ENCODE measurements at places on chromosomes 1 and 21.
A peak's percentile ranks its signal among the peaks of the same experiment; 100 is the strongest.

GRCh38 chr1:42013881-42014470, 95.3 kb upstream of the HIVEP3 start:
- DNase-seq: no peak

GRCh38 chr1:33273406-33273805, 17.1 kb downstream of the ZNF362 start:
- DNase-seq: no peak

DNA sequence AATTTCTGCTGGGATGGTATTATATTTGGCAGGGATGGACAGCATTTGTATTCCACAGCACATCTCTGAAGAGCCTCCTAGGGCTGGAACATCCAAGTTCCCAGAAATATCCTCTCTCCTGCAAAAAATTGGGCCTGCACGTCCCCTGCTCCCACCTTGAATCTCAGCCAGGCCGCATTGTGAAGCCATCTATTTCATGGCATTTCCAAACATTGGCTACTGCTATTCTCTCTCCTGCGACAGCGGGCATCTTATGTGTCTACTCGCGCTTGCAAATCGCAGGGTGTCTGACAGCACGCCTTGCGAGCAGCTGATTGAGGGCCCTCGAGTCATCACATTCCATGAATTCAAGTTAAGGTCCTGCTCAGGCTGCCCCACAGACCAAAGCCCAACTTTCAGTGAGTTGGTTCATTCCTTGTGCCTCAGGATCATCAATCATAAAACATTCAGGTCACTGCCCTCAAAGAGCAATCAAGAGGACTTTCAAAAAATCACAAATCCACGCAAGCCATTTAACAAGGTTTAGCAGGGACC, 15.8 kb downstream of the RGS8 start:
- DNase-seq: no peak

DNA sequence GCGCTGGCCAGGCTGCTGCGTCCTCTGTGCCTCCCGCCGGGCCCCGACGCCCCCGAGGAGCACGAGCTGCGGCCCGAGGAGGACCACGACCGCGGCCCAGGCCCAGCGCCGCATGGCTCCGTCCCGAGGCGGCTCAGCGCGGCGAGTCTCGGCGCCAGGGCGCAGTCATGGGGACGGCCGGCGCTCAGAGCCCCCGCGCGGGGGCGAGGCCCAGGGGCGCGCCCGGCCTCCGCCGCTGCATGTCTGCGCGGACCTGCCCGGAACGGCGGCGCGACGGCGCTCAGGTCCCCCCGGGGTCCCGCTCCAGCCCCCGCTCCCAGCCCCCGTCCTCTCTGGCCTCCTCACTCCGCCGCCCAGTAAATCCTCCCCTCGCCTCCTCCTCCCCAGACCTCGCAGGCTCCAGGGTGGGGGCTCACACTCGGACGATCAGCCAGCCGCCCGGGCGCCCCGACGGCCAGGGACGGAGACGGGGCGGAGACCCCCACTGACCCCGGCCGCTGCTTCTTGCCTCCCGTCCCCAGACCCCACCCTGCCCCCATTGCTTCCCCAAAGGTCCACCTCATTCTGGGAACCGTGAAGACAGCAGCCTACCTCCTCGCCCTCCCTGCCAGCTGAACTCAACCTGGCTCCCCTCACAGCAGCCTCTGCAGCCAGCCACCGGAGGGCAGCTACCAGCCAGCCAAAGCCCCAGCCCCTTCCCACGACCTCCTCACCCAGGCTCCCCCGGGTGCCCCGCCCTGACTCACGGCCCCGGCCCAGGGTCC, at the start of gene C1QTNF12:
Gene C1QTNF12 (minus strand): TSS at position 146 of the 764 bp plus-strand sequence. CDS start 32 bp downstream, at position 114.
- DNase-seq: no peak

DNA sequence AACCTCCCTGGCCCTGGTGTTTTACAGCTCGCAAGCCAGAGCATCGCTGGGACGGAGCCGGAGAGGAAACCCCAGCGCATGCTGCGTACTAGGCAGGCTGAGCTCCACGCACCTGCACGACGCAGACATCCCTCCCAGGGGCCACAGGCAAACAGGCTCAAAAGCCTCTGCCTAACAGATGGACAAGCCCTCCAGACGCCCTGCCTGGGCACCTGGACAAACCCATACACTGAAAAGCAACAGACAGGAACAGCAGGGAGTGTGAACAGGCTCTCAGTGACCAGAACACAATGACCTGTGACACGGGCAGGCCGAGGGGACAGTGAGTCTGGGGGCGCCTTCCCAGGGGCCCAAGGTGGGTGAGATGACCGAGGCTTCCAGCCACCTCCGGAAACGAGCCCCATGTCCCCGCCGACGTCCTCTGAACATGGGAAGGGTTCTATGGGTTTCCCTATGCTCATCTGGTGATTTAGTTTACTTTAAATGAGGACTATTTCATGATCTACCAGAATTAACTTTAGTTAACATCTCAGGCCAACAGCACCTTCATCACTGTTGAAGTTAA, 40.3 kb downstream of the NPHP4 start:
- no peak for DNase-seq

DNA sequence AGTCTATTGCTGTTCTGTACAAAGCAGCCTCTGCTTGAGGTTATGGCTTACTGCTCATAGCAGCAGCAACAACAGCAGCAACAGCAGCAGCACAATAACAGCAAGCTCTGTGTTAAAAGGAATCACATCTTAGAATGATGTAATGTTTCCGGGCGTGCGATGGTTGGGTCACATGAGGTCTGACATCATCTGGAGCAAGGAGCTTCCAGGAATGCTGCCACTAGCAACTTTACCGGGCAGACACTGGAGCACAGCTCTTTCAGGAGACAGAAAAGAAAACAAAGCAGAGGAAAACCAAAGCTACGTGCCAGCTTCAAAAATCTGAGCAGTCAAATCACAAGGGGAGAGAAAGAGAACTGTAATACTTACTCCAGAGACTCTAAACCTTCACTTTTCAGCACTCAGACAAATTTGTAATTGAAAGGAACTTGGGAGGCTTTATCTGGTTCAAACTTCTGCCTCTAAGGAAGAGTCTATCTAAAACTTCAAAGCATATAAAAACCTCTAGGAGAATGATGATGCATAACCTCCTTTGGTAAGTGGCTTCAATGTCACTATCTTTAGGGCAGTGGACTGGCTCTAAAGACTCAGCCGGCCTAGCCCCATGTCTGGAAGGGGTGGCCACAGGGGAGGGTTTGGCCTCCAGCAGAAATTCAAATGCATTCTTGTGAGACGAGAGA, 28.3 kb upstream of the RAB3GAP2 start:
- DNase-seq: no peak

GRCh38 chr1:197467881-197468280, 199.8 kb downstream of the CRB1 start:
- no peak for DNase-seq

- DNase-seq: no peak
Measured at GRCh38 chr1:204171751-204172178, 5.6 kb upstream of the REN start.

- DNase-seq: no peak
Measured at GRCh38 chr1:153364156-153364555, 6.5 kb downstream of the S100A9 start.

- no peak for DNase-seq
Measured at GRCh38 chr1:174040387-174040786, 18.2 kb upstream of the RC3H1 start.

GRCh38 chr1:210330279-210330866, 1.7 kb downstream of the HHAT start:
- DNase-seq: no peak

- no peak for DNase-seq
Measured at GRCh38 chr1:40291293-40291692, 25.8 kb downstream of the COL9A2 start.

DNA sequence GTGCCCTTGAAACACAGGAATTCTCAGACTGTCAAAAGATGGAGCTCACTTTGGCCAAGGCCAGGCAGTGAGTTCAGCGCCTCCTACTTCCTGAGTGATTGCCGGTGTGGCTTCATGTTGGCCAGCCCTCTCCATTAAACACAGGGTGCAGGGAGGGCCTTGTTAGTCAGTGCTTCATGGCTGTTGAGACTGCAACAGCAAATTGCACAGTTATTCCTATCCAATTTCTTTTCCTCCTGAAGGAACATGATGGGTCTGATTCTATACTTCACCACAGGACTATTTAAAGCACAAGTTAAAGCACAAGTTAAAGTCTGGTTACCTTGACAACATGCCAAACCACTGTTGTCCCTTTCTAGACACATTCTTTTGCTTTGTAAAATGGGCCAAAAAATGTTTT, 156.6 kb downstream of the SIPA1L2 start:
- DNase-seq: no peak

GRCh38 chr1:208513799-208514198, 269.6 kb upstream of the PLXNA2 start:
- no peak for DNase-seq

- DNase-seq: no peak
Measured at GRCh38 chr21:34266351-34266750, 97.5 kb upstream of the KCNE2 start.

DNA sequence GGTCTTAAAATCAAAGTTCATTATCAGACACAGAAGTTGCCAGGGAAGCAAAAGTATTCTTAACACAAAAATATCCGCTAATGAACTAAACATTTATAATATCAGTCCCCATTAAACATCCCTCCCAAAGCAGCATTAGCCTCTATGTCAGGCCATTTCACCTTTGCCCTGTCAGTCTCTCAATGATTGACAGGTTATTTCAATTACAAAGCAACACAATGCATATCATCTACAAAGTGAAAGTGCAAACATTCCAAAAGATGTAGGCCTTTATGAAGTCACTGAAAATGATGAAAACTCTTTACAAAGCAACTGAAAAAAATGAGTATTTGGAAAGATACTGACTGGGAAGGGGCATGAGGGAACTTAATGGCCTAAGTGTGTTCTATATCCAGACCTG, 14.1 kb downstream of the ENAH start:
- DNase-seq: no peak

- DNase-seq: no peak
Measured at GRCh38 chr1:18883636-18884418, 18.5 kb downstream of the ALDH4A1 start.

DNA sequence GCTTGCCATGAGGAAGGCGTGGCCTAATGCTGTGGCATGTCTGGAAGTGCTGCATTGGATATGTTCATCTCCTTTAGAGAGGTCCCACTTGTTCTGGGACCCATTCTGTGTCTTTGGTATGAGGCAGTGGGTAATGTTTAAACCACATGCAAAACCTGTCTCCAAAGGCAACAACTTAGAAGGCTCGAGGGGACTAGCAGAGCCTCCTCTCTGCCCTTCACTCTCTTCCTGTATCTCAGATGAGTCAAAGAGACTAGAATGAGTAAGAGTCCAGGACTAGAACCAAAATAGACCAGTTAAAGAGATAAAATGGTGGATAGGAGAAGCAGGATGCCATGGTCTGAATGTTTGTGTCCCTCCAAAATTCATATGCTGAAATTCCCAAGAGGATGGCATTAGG, 220.8 kb upstream of the KIAA0040 start:
- no peak for DNase-seq

DNA sequence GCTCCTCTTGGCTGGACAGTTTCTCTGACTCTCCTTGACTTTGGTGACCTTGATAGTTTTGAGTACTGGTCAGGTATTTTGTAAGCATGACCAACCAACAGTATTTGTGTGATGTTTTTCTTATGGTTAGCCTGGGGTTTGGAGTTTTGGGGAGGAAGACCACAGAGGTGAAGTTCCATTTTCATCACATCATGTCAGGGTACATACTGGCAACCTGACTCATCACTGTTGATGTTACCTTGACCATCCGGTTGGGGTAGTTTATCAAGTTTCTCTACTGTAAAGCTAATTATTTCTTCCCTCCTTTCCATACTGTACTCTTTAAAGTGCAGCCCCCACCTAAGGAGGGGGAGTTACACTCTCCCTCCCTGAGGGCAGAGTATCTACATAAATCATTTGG, 13.4 kb downstream of the OSCP1 start:
- DNase-seq: no peak

- DNase-seq: no peak
Measured at GRCh38 chr1:53014791-53015507, 47.1 kb upstream of the PODN start.

GRCh38 chr1:227563324-227564201, at the start of gene ZNF678:
Gene ZNF678, plus strand, starts transcription at chr1:227563556. Its CDS starts 87,436 bp downstream, at chr1:227650992.
- peak; percentile 47 for DNase-seq

- DNase-seq: no peak
Measured at GRCh38 chr1:94622757-94623156, 81.2 kb upstream of the F3 start.

DNA sequence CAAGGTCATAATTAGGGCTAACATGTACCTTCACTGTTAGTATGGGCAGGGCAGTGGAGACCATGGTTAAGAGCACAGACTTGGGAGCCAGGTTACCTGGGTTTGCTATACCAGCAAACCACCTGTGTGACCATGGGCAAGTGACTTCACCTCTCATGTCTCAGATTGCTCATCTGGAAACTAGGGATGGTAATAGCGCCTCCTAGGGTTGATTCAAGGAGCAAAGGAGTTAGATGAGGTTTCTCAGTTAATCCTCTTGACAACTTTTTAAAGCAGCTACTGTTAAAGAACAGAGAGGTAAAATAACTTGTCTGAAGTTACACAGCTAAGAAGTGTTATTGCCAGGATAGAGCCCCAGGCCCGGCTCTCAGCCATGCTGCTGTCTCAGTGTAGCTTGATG, 790 bp upstream of the MATN1 start:
- no peak for DNase-seq

- no peak for DNase-seq
Measured at GRCh38 chr1:157773493-157774350, 3.2 kb downstream of the FCRL2 start.

DNA sequence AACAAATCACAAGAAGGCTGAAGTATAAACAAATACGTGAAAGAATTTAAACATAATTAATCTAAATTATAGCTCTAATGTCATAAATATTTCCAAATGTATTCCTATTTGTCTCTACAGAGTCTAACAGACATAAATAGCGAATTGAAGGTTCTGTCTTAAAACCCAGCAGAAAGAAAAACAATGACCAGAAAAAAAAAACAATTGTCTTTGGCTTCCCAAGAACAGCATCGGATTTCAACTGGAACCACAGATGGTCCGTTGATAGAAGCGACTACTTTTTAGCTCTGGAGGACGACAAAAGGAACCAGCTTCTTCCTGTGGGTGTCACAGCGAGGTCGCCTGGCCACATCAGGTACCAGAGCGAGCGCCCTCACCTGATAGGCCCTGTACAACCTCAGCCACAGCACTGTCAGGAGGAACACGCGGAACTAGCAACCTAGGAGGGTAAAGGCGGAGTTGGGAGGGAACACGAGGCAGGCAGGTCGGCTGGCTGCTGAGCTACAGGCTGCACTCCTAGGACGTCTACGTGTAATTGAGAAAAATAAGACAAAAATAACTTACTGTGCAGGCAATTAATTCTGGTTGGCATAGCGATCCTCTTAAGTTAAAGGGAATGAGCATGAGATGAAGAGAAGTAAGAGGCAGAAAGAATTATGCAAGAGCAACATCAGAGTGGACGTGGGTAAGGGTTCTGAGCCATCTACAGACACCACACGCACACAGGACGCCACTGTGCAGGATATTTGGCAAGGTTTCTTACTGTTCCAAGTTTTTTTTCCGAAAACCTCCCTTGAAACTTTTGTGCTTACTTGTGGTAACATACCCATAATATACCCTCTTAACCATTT, 16.7 kb upstream of the PRDM15 start:
- DNase-seq: no peak
